ENCODE measurements at places on chromosomes 7 and 10. TPM values are rescaled to one million over a fixed set of nuclear protein-coding genes. Genes with fewer than 3 reads are reported as not detected.
A peak's percentile ranks its signal among the peaks of the same experiment; 100 is the strongest.

- no peak for DNase-seq
Observed at GRCh38 chr7:39958038-39958437, 8.0 kb downstream of the CDK13 start.

- no peak for DNase-seq
Observed at GRCh38 chr7:156177422-156178055, 365.3 kb upstream of the SHH start.

DNA sequence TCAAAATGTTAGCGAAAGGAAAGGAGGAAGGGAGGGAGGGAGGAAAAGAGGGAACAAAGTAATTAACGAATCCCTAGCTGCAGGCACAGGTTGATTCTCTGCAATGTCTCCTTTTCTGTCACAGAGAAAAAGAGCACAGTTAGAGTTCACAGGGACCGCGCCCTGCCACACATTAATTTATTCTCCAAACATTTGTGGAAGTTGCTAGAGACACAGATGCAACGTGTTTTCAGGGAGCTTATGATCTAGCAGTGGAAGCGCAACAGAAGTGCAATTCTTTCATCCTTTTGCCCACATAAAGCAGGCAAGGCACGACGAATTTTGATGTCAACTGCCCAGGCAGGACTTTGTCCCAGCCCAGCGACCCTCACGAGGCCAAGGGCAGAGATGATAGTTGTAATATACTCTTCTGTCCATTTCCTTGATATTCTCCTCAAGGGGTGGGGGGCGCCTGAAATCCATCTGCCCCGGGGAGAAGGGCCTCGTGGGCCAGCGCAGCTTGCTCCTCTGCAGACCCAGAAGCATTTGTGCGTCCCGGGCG lies 101.7 kb upstream of the ZNF438 start:
- no peak for DNase-seq

DNA sequence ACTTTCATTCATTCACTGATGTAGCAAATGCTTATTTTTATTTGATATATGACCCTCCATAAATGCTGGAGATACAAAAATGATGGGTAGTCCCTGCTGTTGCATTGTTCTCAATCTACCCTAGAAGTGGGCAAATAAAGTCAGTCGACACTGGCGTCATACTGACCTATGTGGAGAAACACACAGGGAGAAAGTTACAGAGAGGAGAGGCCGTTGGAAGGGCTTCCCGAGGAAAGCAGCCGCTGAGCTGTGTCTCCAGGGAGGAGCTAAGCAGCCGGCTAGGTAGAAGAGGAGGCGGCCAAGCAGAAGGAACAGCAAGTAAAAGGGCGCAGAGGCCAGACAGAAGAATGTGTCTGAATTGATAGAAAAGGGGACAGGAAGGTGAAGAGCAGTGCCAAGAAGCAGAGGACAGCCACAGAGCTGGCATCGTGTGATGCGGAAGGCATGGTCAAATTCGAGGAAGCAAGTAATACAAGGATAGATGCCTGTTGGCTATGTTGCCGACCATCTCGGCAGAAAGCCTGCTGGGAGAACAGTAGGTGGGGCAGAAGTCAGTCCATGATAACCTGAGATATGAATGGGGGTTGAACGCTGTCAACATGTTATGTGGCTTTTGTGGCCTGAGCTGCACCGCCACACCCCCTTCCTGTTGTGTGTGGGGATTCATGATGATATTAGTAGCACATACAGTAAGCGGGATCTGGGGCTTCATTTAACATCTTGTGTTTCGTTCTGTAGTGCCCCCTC lies 25.9 kb downstream of the ST8SIA6 start:
- peak; percentile 91 for DNase-seq

- DNase-seq, result peak; percentile 62
Observed at GRCh38 chr7:80018941-80019808, 115.5 kb upstream of the GNAI1 start.

- no peak for DNase-seq
Observed at GRCh38 chr10:44161184-44161583, 223.7 kb downstream of the CXCL12 start.

DNA sequence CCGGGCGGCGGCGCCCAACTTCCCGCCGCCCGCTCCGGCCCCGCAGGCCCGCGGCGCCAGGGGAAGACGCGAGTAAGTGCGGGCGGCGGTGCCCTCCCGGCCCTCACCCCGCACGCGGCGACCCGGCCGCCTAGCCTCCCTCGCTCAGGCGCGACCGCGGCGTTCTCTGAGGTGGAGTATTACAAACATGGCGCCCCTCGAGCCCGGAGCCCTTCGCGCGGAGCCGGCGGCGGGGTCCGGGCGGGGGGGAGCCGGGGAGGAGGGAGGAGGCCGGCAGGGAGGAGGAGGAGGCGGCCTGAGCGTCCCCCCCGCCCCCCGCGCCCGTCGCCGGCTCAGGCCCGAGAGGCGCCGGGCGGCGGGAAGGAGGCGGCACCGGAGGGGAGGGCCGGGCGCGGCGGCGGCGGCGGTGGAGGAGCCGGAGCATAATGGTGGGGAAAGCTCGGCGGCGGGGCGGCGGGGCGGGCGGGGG lies at the start of gene ZMYND11:
Gene ZMYND11 (plus strand): TSS at position 324 of the 469 bp plus-strand sequence. CDS start 44,558 bp downstream, outside the sequence.
- peak; percentile 83 for DNase-seq

GRCh38 chr10:29647478-29647877 lies 12.7 kb upstream of the SVIL start:
- no peak for DNase-seq

DNA sequence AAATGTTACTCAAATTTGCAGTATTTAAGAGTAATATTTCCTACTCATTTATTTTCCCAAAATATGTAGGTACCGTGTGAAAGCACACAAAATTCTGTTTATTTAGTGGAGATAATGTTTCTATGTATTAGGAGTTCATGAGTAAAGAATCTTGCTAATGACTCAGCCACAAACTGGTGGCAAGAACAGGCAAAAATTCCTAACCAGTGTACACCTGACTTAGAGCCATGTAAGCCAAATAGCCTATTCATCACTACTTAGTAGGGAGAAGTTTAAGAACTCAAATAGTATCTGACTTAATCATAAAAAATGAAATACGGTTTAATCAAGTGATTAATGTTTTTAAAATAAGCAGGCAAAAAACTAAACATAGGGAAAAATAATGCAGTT lies 169.0 kb downstream of the SRPK2 start:
- no peak for DNase-seq

DNA sequence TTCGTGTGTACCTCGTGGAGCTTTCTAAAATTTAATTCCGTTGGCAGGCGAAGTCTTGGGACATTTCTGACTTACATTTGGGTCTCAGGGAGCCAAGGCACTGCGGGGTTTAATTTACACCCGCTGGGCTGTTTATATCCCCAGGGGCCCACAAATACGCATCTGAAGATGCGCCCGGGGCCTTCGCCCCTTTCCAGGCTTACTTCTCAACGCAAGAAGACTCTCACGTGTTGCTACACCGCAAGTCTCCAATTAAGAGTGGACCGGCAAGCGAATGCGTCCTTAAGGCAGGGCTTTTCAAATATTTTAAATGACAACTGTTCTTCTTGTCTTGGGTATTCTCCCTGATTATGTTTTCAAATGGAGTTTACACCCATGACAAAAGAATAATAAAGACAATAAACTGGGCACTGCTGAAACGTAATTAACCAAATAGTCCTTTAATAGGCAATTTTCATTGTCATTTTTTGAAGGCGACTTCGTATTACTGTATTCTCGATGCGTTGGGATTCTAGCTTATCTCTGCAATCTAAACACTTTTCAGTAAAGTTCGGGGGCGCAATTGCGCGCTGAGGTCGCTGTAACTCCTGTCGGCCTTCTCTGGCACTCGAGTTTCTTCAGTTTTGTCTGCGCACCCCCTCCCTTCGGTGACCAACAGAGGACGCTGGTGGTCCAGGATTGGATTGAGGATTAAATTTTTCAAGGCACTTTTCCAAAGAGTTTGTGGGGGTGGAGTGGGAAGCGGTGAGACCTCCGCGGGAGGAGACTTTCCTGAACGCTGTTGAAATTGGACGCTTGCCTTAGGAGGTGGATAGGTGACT lies 837 bp upstream of the IGFBP3 start:
- peak; percentile 33 for DNase-seq

GRCh38 chr7:102966465-102966864 lies 53.7 kb downstream of the LRRC17 start:
- no peak for DNase-seq

- DNase-seq, result no peak
Observed at GRCh38 chr7:155353256-155353897, 55.7 kb downstream of the INSIG1 start.

DNA sequence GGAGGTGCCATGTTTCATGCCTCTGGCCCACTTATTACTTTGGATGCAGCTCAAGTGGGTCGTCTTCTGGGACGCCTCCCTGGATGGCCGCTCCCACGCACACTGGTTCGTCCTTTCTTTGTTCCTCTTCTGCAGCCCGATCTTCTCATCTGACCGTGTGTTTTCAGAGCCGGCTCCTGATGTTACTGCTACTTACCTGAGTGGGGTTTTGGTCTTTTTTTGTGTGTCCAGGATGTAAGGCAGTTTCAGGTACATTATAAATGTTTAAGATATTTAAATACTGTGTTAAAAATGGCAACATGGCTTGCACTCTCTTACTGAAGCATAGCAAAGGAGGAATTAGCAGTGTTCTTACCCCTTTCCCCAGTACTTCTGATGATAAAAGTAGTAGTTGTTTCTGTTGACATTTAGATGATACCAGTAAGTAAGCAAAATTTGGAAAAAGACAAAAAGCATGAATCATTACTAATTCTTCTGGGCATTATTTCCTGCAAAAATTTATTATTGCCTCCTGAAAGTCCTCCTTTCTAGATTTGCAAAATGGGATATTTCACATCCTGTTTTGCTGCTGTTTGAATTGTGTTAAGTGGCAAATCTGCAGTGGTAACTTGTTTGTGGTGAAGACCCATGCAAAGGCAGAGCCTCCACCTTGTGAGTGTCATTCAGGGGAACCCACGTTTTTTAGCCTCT lies 59.4 kb downstream of the SHH start:
- DNase-seq, result no peak

DNA sequence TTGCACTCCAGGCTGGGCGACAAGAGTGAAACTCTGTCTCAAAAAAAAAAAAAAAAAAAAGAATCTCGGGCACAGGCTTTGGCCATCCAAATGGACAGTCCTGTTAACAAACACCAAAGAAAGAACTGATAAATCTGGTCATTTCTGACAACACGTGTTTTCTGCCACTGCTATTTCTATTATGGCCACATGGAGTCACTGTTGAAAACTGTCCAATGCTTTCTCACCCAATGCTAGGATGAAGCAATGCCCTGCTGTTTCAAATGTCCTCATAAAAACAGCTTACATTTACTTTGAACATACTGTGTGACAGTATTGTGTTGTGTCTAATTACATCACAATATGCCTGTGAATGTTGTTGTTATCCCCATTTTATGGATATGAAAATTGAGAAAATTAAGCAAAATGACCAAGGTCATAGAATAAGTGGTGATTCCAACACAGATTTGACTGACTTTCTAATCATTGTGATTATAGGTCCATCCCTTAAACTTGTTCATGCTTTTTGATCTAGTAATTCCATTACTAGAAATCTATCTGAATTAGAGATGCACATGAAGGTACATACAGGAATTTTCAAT lies 19.9 kb upstream of the MAP3K8 start:
- DNase-seq, result peak; percentile 73

GJD4 gene
- polyA plus RNA-seq, result not detected

AKR1C2 gene
- 29.0 TPM for polyA plus RNA-seq

DDX50 gene
- 53.0 TPM for polyA plus RNA-seq

Measured in K562 (cell line).